ENCODE measurements at places on chromosomes 6 and 20.
A peak's percentile ranks its signal among the peaks of the same experiment; 100 is the strongest.

DNA sequence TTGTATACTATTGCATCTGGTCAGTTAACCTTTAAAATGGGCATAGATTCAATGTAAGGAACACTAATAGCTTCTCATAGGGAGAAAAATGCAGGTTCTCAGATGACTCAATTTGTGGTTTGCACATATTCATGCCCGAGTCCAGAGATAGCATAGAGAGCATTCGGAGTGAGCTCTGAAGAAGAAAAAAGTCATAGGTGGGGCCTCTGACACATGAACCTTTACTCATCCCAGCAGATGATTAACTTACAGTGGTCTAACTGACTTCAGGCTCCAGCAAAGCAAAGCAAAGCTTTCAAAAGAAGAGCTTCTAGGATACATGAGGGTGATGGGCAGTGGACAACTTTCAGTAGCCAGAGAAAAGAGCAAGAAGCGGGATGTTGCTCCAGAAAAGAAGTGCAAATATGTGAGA lies 55.3 kb upstream of the BTN3A2 start:
- no peak for DNase-seq

GRCh38 chr6:3838992-3839867 lies 9.9 kb upstream of the FAM50B start:
- DNase-seq: no peak

DNA sequence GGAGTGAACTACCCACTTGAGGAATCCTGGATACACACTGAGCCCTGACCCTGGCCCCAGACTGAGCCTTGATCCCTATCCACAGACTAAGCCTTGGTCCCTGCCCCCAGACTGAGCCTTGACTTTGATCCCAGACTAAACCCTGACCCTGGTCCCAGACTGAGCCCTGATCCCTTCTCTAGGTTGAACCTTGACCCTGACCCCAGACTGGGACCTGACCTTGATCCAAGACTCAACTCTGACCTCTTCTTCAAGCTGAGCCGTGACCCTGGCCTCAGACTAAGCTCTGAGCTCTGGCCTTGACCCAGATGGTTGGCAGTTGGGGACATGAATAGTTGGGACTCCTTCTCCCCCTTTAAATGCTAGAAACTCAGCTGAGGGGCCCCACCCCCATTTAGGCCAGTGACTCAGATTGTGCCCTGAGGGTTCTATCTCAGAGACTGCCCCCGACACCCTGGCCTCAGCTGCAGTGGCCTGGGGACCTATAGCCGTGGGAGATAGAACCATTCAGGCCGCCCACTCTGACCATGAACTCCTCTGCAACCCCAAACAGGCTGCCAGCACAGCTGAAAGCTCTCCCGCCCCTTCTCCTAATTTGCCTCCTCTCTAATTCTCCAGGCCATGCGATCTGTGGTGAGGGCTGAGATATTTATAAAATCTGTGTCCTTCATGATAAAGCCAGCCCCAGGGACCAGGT lies 84.7 kb downstream of the DLGAP4 start:
- DNase-seq: no peak

DNA sequence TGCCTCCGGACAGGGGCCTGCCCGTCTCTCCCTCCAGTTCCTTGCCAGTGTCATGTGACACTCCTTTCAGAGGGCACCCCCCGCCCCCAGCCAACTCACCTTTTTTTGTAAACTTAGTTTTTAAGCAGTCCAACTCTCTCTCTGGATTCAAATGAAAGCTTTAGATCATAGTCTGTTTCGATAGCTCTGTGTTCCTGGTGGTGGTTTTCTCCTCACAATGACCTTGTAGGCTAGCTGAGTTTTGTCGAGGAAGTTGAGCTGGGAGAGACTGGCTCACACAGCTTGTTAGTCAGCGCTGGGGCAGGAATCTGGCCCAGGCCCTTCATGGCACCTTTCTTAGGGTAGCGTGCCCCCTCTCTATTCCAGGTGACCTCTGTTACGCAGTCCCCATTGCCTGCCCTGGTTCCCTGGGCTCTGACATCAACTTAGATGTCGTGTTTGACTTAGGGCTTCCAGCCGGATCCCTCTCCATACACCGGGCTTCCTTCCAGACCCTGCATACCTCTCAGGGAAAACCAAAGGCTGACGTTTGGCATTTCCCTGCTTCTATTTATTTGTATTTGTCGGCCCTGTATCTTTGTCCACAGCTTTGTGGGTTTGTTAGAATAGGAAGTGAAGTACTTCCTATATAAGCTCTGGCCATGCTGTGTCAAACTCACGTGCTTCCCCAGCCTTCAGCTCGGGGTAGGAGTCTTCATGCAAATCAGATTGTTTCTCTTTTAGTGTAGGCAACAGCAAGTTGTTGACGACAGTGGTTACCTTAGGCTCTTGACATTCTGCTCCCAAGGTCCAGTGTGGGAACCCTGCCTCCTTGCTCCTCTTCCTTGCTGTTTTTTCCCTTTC lies 12.7 kb downstream of the IGF2R start:
- DNase-seq: peak; percentile 75

DNA sequence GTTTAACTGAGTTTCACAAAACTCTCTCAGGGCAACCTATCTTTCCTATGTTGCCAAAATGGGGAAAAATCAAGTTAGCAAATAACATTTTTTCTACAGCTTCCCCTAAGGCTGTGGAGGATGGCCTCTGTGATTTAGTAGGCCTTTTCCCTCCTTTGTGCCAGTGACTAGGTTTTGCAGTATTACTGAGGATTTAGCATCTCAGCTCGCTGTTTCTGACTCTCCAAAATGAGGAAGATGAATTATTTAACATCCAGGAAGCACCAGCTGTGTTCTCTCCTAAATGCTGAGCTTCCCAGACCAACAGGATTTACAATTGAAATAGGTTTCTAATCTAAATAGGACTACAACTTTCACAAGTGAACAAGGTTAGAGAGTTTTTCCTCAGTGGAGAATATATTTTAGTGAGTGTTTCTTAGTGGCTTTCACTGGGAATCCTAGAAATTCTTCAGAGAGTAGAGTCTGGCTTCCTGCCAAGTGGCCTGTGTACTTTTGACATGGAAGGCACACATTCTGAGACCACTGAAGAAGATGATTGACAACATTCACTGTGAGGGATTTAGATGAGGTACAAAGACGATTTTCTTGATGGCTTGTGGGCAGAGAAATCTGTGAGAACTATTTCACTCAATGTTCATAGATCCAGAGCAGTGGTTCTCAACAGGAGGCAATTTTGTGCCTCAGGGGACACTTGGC lies 62.4 kb downstream of the PTCHD4 start:
- DNase-seq: no peak

- DNase-seq: no peak
Measured at GRCh38 chr20:44115181-44115580, 71.8 kb downstream of the JPH2 start.

DNA sequence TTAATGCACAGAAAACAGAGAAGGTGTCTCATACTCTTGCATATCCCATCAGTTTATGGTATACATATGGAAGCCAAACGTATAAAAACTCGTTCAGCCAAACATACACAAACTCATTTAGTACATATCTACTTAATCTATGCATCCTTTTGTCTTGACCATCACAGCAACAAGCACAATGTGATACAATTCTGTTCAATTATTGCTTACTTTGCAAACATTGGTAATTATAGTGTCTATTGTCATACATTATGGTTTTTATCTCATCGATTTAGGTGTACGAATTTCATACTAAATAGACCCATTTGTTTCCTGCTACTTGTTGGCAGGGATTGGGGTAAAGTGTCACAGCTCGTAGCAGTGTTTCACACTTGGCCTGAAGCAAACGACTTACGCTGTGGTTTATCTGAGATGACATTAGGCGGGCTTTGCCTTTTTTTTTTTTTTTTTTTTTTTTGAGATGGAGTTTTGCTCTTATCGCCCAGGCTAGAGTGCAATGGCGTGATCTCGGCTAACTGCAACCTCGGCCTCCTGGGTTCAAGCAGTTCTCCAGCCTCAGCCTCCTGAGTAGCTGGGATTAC lies 425.9 kb upstream of the JARID2 start:
- no peak for DNase-seq

- no peak for DNase-seq
Measured at GRCh38 chr6:167442245-167442644, 117.4 kb downstream of the TTLL2 start.

DNA sequence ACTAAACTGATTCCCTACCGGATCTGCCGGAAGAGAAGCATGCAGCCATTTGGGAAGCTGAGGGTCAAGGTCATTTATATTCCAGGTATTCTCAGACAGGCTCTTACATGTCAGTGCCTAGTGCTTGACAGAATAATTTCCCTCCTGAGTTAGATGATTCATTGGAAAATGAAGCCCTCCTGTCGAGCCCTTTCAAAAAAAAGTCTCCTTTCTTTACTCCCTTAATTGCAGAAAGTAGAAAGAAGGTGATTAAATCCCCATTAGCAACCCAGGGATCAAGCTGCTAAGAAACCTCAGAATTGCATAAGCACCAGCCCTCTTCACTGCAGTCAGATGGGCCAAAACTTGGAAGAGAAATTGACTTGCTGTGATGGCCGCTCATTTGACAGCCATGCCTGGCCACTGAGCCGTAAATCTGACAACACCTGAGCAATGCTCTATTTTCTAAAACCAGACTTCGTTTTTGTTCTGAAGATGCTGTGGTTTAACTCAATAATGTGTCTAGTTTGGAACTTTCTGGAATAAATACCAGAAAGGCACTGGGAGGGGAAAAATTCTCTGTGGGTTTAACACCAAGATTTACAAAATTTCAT lies 61.0 kb upstream of the ARMH2 start:
- DNase-seq: no peak

DNA sequence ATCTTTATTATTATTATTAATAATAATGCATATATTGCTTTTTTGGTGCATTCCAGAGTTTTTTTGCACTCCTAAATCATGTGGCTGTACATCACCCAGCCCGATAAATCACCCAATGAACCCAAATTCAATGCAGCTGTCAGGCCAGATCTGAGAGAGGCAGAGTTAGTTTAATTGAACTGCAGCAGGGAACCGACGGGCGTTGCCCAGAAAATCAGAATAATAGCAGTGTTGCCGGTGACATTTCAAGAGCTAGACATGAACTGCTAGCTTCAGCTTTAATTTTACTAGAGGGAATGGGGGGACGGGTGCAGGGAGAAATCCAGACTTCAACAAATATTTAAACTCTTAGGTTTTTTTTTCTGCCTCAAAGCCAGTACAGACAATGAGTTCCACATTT lies 135.0 kb downstream of the CLIC5 start:
- DNase-seq: no peak

GRCh38 chr6:94065707-94066337 lies 646.5 kb upstream of the EPHA7 start:
- DNase-seq: no peak

DNA sequence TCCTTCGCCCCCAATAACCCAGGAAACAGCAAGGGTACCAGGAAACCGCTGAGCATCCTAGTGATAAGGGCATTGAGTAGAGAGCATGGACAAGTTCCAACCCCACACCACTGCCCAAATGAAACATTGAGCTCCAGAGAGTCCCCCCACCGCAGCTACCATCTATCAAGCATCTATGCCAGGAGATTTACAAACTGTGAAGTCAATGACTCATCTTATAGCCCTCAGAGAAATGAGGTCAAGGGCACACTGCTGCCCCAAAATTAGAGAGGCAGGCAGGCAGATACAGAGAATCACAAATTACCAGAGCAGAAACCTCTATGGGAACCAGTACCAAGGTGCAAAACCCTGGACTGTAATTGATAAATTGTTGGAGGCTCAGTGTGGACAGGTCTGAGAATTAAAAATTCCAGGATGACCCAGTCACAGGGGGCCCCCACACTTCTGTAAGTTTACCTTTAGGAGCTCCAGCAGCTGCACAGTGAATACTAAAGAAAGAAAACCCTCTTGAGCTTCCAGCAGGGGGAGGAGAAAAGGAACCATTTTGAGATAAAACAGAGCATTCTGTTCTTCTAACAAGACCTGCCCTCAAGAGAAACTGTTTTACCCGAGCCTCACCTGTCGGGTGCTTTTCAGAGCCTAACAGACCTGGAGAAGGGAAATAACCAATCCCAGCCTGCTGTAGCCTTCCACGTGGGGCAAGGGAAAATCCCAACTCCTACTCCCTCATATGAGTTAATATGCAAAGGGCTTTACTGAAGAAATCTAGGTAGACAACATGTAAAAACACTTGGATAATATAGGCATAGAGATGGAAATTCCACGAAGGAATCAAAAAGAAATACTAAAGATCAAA lies 118.0 kb upstream of the ARID1B start:
- no peak for DNase-seq

- DNase-seq: no peak
Measured at GRCh38 chr6:108690326-108691049, 129.8 kb downstream of the FOXO3 start.

GRCh38 chr20:49819702-49820101 lies 7.1 kb downstream of the SLC9A8 start:
- no peak for DNase-seq

DNA sequence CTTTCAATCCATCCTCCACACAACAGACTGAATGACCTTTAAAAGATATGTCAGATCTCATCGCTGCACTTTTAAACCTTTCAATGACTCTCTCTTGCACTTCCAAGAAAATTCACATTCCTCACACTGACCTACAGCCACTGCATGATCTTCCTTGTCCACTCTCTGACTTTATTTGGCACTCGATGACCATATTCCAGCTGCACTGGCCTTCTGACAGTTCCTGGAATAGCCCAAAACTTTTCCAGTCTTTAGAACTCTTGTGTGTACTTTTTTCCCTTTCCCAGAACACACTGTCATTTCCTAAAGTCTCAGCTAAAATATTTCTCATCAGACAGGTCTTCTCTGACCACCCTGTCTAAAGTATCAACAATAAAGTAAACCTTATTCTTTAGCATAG lies 174.6 kb downstream of the ADGRG6 start:
- DNase-seq: no peak

GRCh38 chr6:247351-247750 lies 44.9 kb upstream of the DUSP22 start:
- no peak for DNase-seq

- DNase-seq: peak; percentile 89
Measured at GRCh38 chr6:33297956-33298772, 578 bp downstream of the RGL2 start.

GRCh38 chr6:170176136-170176897 lies 114.6 kb downstream of the DLL1 start:
- peak; percentile 4 for DNase-seq

DNA sequence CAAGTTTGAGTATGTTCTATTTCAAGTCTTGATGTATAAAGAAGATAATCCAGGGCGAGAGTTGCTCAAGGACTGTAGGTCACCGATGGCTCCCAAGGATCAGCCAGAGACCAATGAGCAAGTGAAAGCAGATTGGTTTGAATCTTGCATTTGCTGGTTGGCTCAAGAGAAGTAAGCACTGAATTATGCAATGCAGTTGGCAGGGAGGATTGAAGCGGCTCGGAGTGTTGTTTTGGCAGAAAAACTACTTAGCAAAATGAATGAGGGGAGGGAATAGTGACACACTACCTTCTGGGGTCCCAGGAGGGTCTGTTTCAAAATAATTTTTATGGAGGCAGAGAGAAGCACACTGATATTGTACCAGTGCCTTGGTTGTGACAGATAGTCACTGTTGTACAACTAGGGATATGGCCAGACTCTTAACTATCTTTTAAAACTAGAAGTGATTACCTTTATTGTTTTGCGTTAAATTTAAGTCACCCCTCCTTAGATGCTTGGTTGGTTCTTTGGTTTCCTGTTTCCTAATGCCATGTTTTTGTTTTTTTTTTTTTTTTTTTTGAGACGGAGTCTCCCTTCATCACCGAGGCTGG lies 15.7 kb downstream of the SASH1 start:
- no peak for DNase-seq

- peak; percentile 48 for DNase-seq
Measured at GRCh38 chr6:149961728-149962425, 1.9 kb upstream of the ULBP1 start.

GRCh38 chr6:6738922-6739716 lies 150.6 kb downstream of the LY86 start:
- no peak for DNase-seq

All from CD4-positive, alpha-beta T cell treated with Interleukin-15 for 1 hour (primary cell).